ENCODE measurements at places on chromosomes 11 and 22.

DNA sequence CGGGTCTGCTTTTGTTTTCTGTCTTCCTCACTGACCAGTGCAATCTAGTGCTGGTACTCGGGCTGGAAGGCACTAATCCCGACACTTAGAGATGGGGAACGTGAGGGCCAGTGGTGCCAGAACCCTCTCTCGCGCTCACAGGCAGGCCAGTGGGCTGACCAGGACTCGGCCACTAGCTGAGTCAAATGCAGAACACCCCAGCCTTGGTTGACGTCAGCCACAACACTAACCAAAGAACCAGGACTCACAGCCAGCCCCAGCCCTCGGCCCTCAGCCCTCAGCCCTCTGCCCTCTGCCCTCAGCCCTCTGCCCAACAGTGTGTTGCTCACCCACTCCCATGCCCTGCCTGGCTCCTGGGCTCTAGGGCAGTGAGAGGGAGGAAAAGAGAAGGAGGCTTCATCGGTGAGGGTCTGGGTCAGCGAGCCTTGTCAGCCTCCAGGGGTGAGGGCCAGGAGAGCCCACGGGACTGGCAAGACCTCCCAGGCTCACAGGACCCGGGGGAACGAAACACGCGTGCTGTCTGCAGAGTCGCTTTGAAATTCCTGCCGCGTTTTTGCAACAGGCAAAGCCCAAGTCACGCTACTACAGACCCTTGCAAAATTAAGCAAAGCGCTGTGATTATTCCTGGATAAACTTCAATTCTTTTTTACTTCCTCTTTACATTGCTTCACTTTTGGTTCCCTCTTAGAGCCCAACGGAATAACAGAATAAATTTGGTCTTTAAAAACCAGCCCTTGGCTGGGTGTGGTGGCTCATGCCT, 27.5 kb downstream of the KIAA0930 start:
- no peak for DNase-seq

GRCh38 chr11:59223611-59224010, 10.9 kb upstream of the MPEG1 start:
- no peak for DNase-seq

- DNase-seq = no peak
These were observed 257.8 kb upstream of the LUZP2 start for GRCh38 chr11:24238771-24239645.

- DNase-seq = no peak
These were observed 10.1 kb downstream of the OVOL1 start for GRCh38 chr11:65796726-65797601.

Measured in NCI-H1436 treated with DMSO at 0.1 percent for 48 hours (cell line).